ENCODE measurements at places on chromosomes 4 and X.

DNA sequence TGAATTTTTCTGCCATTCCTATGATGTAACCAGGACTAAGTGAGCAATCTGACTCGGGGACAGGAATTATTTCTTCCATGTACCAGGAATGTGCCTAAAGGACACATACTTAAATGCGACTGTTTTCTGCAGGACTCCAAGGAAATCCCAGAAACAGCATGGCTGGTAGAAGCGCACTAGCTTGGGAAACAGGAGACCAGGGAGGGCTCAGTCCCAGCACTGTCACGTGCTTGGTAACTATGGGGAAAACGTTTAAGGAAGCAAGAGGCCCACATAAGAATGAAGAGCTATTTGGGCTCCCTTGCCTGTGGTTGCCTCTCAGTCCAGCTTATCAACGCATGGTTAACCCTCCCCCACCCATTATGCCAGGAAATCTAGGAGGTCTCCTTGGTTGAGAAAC lies 19.6 kb downstream of the MPP1 start:
- DNase-seq, result no peak

- DNase-seq, result no peak
Observed at GRCh38 chrX:37767430-37767829, 12.4 kb upstream of the CYBB start.

- DNase-seq, result peak; percentile 33
Observed at GRCh38 chr4:2402048-2402842, 16.2 kb downstream of the ZFYVE28 start.

GRCh38 chr4:151676301-151676700 lies 84.5 kb downstream of the GATB start:
- no peak for DNase-seq

GRCh38 chr4:168757500-168757899 lies 252.6 kb downstream of the CBR4 start:
- no peak for DNase-seq

DNA sequence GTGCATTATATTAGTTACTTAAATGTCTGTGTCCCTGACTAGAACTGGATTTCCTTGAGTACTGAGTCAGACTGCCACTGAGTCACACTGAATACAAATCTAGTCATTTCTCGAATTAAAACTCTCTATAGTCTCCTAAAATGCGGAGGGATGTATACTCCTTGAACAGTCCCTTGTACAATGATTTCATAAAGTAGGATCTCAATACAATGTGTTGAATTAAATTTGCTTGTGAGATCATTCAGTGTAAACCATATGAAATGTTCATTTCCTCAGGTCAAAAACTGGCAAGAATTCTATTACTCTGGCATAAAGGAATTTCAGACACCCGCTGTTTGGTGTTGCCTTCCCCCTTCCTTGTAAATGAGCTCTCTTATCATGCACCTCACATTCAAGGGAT lies 17.5 kb upstream of the FAM241A start:
- DNase-seq, result no peak

DNA sequence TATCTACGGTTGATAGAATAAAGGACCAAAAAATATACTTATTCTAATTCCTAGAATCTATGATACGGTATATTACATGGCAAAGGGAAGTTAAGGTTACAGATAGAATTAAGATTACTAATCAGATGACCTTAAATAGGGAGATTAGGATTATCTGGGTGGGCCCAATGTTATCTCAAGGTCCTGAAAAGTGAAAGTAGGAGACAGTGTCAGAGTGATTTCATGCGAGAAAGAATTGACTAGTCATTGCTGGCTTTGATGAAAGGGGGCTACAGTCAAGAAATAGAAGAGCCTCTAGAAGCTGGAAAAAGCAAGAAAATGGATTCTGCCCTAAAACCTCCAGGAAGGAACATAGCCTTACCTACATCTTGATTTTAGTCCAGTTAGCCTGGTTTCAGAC lies 176.9 kb upstream of the PPP1R2C start:
- DNase-seq, result no peak

- no peak for DNase-seq
Observed at GRCh38 chr4:7194251-7195140, 2.2 kb downstream of the SORCS2 start.

DNA sequence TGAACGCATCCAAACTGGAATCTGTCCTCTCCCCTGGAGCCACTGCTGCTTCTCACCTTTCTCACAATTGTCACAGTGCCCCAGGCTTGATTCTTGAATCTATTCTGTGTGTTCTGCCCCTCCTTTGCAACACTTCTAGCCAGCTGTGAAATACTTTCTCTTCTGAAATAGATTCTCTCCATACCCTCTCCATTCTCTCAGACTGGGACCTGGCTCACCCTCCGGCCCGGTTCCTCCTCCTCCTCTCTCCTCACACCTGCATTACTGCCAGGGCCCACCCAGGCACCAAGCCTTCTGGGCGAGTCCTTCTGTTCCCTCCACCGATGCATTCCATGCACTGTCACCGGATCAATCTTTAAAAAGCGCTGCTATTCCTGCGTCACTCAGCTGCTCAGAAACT lies 336.1 kb downstream of the UNC5C start:
- no peak for DNase-seq

DNA sequence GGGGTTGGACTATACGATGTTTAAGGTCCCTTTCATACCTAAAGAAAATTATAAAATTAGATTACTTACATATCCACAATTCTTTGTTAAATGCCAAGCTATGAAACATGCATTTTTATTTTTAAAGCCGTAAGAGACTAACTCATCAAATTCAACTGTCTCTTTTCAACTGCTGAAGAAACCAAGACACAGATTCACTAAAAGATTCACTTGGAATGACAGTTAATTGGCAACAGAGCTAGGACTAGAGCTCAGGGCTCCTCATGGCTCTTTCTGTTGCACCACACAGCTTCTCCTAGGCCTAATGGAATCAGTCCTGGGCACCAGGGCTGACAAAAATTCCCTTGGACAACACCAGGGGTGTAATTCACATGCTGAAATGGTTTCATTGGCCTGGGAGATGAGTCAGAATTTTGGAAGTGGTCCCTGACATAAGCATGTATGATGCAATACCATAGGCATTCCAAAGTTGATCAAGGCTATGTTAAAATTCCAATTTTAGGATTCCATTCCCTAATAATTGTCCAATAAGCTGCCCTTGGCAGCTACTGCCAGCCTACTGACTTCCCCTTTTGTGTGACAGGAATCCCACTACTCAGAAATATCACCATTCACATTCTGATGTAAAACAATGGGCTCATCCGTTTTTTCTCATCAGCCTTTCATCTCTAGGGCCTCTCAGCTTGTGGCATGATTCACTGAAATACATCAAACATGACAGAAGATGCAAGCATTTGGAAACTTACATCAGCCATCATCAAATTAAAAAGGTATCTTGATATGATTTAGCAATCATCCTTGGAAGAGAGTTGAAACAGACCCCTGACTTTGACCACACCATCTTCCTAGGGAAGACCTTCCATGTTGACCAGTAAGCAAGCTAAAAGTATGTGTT lies 54.2 kb downstream of the PLAC1 start:
- DNase-seq, result no peak

DNA sequence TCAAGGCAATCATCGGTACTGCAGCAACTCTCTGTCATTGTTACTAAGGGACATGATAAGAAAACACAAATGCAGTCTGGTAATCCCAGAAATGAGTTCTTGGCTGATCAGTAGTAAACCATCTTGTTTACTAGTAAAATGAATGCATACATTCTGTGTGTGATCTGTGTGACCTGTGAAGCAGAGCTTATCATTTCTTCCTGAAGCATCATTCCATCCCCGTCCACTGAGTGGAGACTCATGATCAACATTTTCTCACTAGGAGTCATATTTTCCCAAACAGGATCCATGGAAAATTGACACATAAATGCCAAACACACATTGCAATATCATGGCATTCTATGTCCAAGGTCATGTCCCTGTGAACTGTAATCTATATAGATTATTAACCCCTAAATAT lies 226.1 kb downstream of the ANKRD50 start:
- no peak for DNase-seq

DNA sequence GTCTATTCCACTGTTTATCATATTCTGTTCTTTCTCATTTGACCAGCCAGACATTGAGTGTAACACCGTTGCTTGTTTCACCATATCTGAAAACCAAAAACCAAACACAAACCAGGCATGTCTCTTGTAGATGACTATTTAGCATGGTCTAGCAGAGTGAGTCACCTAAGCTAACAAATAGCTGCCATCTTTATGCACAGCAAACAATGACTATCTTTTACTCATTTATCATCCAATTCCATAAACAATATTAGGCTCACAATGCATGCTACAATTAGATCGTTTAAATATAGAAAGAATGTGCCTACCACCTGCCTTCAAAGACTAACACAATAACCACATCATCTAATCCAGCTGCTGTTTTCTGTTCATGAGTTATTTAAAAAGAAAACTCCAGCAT lies 495.4 kb downstream of the PCDH19 start:
- no peak for DNase-seq

GRCh38 chr4:78099058-78099457 lies 41.9 kb downstream of the FRAS1 start:
- DNase-seq, result no peak

GRCh38 chr4:9894644-9895332 lies 113.4 kb downstream of the DRD5 start:
- no peak for DNase-seq

DNA sequence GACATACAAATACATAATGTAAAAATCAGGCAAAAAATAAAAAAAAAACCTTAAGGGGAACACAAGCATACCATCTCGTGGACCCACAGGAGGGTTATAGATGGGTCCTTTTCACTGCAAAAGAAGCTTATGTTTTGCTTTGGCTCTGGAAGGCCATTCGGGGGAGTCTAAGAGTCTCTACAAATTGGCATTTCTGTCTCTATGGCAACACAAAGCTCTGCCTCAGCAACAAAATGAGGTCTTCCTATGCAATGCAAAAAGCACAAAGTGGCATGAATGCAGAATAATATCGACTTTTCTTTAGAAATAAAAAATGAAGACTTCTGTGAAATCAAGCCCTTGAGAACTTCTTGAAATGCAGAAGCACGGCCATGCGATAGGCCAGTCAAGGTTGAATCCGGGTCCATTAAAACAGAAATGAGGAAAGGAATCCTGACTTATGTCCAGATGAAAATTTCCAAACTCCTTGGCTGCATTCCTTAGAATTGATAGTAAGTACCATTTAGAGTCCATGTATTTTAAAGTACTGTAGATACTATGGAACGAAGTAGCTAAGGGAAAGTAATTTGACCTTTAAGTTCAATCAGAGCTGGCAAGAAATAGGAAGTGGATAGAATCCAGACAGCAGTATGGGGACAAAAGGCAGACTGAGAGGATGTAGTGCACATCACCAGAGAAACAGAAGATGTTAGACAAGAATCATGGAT lies 63.7 kb upstream of the PDLIM3 start:
- DNase-seq, result no peak

DNA sequence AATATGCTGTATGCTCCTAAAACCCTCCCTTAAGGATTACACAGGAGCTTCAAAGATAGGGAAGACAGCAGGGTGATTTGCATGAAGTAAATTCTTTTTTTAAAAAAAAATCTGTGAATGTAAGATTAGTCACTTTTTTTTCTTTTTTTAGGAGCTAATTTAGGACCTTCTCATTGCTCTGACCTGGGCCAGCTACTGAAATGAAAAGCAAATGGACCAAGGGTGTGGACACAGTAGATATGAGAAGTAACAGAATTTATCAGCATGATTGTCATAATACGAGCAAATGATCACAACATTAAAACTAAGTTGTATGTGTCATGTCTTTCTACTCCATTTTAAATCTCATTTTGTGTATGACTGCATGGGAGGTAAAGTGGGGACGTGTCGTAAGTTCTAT lies 6.6 kb upstream of the FGF5 start:
- DNase-seq, result no peak

GRCh38 chr4:40395908-40396793 lies 61.0 kb downstream of the CHRNA9 start:
- no peak for DNase-seq

- DNase-seq, result no peak
Observed at GRCh38 chr4:18930487-18930886, 908.9 kb upstream of the LCORL start.

DNA sequence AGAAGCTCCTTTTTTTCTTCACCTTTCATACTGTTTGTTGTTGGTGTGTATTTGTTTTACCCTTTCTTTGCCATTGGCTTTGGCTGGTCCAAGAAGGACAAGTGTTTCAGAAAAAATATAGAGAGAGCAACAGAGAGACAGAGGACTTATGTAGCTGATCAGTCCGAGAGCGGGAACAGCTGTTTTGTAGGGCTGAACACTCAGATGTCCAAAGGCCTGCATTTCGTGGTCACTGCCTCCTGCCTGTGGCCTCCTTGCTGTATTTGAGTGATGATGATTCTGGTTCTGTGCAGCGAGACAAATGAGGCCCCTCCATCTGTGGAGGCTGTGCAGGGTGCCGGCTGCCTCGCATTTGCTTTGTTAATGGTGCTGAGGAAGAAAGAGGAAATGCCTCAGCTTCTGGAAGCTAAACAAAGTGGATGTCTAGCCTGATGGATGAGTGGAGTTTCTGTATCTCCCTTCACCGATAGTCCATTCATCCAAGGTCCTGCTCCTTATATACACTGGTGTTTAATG lies 19.8 kb upstream of the STOX2 start:
- DNase-seq, result no peak

DNA sequence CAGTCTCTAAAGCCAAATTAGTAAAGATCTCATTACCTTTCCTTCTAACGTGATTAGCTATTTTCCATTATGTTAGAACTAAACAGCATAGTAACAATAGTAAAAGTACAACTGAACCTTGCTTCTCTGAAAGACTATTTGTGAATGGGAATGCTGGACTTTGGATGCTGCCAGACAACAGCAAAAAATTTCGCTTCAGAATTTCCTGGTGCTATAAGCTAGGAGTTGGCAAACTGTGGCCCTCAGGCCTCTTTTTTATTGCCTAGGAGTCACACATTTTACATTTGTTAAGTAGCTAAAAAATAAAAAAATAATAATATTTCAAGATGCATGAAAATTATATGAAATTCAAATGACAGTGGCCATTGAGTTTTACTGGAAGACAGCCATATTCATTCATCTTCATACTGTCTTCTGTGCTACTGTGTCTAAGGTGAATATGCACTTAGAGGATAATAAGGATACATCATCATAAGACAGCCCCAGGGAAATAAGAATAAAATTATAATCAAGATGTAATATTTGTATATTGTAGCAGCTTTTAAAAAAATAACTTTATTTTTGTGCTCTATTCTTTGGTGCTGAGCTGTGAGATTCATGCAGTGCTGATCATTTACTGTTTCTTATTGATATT lies 34.6 kb downstream of the RASGEF1B start:
- no peak for DNase-seq

GRCh38 chr4:164821711-164822110 lies 55.3 kb upstream of the APELA start:
- DNase-seq, result no peak
